ENCODE measurements at places on chromosomes 11 and 22.

- DNase-seq: no peak
These were observed 63.3 kb upstream of the OR5AN1 start for GRCh38 chr11:59295435-59295834.

- no peak for DNase-seq
These were observed 13.8 kb downstream of the TOM1 start for GRCh38 chr22:35313311-35314121.

DNA sequence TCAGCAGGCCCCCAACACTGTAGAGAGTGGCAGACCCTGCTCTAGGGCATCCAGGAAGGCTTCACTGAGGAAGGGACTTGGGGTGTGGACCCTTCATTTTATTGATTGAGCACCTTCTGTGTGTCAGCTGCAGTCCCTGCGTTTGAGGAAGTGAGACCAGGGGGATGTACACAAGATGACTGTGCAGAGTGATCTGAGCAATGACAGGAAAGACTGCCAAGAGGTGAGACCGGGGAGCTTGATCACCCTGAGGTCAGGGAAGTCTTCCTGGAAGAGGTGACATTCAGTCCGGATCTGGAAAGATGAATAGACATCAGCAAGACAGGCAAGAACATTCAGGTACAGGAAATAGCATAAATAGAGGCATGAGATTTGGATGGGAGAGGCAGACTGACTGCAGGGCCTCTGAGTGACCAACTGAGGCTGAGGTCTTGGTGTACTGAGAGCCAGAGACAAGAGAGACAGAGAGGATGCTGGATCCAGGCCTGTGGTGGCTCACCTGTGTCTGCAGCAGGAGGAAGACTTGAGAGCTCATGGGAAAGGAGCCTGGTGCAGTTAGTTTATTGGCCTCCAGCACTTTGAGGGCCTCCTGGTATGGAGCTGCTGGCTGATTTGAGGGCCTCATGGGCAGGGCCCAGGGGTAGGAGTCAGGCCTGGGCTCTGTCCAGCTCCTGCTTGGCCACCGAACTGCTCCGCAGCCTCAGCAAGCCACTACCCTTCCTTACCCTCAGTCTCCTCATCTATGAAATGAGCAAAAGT lies 5.2 kb downstream of the DGAT2 start:
- DNase-seq: no peak

- DNase-seq: no peak
These were observed 23.4 kb upstream of the WNT7B start for GRCh38 chr22:46000081-46001027.

DNA sequence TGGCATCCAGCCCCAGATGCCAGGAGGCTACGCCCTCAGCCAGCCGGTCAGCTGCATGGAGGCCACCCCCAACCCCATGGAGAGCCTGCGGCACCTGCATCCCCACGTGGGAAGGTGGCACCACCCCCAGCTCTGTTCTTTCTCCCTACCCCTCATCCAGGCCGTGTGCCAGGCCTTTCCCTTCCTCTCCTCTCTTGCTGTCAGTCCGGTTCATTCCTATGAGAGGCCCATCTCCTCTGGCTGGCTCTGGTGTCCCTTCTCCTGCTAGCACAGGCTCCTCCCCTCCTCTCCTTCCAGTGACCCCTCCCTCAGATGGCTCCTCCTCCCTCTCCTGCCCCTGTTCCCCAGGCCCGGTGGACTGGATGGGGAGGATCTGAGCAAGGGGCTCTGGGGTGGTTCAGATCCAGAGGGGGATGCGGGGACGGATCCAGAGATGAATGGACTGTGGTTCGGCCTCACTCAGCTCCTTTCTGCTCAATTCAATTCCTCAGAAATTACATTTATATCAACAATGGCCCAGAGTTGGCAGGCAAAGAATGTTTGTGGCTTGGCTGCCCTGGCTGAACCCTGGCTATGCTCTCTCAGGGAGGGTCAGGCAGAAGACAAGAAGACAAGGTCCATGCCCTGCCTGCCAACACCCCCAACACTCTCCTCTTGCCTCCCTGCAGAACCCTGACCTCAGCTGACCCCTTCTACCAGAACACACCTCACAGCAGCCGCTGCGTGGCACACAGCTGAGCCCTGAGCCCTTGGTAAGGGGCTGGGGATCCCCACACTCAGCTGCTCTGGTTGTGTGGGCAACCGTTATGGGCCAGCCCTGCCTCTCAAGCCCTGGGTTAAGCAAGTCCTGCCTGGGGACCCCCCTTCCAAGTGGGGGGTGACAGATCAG lies 18.5 kb upstream of the LRRC10B start:
- DNase-seq: no peak

DNA sequence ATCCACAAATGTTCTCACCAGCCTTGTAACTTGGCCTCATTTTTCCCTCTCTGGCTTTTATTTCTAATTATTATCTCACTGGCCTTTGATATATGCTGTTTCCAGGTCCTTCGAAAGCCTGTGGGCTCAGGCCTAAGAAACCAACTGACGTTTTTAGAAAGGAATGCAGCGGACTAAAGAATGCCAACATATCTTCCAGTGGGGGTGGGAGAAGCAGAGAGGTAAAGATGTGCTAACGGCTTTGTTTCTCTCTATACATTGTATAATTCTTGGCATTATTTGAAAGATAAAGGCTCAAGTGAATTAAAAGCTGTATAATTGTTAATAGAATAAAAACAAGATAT lies 28.2 kb downstream of the OR6Q1 start:
- DNase-seq: no peak

DNA sequence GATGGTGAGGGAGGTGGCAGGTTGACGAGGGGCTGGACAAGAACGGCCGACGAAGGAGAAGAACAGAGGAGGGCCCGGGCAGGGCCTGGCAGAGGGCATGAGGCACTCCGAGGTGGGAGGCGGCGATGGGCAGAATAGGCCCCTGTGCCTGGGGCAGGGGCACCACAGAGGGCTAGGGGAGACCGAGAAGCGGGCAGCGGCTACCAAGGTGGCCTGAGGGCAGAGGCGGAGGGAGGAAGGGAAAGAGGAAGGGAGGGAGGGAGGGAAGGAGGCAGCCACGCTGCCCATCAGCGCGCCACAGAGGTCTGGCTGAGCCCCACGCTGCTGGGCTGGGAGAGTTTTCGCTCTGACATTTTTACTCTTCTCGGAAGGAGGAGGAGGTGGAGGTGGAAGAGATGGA lies 11.3 kb downstream of the LSP1 start:
- no peak for DNase-seq

DNA sequence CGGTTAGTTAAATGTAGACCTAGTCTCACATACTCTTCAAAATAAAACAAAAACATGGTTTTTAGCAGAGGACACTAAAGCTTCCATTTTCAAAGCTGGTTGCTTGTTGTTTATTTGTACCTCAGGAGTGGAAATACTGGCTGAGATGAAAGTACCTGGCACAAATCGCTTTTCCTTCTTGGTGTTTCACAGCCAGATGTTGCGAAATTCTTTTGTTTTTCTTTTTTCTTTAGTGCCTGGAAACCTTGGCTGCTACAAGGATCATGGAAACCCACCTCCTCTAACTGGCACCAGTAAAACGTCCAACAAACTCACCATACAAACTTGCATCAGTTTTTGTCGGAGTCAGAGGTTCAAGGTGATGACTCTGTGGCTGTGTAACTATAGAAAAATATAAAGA lies 48.3 kb downstream of the KREMEN1 start:
- no peak for DNase-seq

- no peak for DNase-seq
These were observed 214.4 kb downstream of the ETS1 start for GRCh38 chr11:128372977-128373376.

Measured in T follicular helper cell (primary cell).